ENCODE measurements at places on chromosomes 16 and 17.

- DNase-seq: no peak
Observed at GRCh38 chr17:75308732-75309629, 19.7 kb upstream of the SLC25A19 start.

DNA sequence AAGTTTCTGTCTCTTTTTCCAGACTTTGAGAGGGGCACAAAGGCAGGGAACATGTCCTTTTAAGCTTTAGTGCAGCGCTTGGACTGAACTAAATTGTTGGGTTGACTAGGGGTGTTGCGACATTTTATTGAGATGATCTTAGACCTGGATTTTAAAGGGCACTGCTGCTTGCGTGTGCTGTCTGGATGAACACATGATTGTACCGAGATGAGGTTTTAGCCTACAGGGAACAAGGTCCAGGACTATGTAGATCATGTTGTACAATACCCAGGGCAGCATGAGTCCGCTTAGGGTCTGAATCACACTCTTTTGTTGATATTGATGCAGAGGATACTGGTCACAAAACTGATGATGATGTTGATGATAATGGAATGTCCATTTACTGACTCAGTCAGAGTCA is 5.2 kb upstream of the RGS9 start:
- no peak for DNase-seq

DNA sequence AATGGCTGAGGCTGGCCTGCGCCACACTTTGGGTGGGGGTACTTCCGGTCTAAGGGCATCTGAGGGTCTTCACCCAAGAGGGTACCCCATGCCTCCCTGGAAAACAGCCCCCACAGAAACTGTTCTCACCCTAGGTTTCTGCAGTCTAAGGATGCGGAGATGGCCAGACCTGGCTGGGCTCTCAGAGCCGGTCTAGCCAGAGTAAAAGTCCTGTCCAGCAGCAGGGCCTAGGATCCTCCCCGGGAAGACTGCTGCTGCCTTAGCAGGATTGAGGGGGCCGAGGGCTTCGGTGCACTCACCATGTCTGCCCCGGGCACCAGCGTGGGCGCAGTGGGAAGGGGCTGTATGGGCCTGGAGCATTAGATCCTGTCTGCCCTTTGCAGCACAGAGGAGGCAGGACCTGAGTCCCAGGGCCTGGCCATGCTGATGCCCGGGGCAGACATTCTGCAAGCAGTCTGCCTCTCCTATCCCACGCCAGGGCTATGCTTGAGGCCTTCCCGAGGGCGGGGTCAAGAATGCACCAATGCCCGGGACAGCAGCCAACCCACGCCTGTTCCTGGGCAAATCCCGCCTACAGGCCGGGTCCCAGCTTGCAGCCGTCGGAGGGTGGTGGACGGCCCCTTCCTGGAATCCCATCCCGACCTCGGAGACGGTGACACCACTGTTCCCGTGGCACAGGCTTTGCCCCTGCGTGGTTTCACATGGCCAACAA is 54.7 kb downstream of the CBFA2T3 start:
- DNase-seq: peak; percentile 94

DNA sequence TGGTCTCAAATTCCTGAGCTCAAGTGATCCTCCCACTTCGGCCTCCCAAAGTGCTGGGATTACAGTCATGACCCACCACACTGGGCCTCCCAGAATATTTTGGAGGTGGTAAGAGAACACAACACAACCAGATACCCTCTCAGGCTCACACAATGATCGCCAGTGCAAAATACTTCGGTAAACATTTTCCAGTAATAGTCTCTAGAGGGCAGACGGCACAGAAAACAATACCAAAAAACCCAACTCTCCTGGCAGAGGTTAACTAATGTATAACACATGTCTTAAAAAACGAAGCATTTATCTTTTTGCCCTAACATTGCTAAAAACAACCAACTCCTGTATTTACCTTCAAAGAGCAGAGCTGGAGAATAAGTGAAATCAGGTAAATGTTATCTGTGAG is 10.5 kb downstream of the NUFIP2 start:
- DNase-seq: no peak

- no peak for DNase-seq
Observed at GRCh38 chr17:2058586-2059546, 4.0 kb downstream of the HIC1 start.

DNA sequence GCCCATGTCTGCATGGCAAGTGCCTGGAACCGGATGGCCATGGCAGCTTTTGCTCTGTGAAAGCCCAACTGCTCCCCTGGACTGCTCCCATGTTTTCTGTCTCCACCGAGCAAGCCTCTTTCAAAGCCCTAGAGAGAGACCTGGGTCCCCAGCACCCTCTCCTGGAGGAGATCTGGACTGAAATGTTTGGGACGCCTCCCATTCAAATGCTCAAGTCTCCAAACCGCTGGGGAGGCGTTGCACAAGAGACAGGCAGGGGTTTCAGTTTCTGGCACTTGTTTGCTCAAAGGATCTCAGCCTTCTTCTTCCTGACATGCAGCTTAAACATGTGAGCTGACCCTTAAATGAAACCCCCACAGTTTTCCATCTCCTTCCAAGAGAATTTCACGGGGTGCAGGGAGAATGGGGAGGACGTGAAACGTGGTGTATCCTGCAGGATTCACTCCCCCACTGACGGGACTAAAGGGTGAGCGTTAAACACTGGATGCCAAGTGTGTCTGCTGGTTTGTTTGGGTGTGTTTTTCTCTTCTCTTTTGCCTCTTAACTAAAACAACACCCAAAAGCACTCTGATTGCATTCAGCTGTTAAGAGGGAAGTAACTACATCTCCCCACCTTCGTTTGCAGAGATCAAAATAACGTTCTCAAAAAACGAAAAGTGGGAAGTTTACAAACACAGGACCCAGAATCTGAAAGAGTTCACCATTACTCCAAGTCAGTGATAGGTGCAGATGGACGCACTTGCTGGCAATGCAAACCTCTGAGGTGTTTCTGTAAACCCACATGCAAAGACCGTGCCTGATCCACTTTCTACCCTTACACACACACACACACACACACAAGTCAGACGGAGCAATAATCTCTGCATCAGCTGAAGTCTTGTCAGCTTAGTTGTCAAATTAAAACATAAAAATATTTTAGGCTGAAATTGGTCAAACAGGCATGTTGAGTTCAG is 256.9 kb downstream of the C16orf95 start:
- no peak for DNase-seq

DNA sequence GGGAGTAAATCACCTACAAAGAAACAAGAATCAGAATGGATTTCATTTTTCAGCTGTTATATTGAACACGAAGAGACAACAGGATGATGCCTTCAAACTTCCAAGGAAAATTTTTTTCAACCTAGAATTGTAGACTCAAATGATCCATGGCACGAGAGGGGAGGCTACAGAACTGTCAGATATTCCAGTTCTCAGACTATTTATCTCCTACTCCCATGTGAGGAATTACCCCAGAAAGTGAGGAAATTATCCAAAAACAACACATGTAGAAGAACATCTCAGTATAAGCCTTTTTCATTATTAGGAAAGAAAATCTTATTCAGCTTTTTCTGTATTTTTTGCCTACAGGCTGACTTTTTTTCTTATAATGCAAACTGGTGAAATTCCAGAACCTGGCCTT is 5.5 kb upstream of the ASGR2 start:
- no peak for DNase-seq

DNA sequence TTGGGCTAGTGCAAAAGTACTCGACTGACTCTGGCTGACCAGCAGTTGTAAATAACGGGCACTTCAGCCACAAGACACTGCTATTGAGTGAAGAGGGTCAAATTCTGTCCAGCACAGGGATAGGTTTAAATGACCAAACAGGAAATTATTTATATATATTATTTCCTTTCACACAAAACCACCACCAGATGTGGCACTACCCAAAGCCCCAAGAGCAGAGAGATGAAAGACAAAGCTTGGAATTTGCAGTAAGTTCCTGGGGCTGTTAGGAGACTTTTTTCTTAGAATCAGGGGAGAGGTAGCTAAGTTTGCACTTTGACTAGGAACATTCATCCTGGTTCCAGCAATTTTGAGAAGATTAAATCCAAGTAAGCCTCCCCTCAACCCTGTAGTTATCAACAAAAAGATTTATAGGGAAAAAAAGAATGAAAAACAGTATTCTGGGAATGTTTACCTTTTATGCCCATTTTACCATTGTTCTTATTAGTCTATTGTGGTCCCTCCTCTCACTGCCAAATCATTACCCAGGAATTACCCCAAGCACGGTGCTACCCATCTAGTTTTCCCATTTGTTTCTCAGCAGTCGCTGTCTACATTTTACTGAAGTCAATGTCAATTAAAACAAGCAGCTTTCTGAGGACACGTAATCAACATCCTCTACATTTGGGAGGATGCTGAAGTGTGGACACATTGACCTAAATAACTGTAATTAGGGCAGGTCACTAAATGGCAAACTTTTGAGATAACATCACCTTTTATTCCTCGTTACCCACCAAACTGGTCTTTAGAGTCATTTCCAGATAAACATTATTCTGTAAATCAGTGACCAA is 43.5 kb downstream of the GRB7 start:
- DNase-seq: no peak

DNA sequence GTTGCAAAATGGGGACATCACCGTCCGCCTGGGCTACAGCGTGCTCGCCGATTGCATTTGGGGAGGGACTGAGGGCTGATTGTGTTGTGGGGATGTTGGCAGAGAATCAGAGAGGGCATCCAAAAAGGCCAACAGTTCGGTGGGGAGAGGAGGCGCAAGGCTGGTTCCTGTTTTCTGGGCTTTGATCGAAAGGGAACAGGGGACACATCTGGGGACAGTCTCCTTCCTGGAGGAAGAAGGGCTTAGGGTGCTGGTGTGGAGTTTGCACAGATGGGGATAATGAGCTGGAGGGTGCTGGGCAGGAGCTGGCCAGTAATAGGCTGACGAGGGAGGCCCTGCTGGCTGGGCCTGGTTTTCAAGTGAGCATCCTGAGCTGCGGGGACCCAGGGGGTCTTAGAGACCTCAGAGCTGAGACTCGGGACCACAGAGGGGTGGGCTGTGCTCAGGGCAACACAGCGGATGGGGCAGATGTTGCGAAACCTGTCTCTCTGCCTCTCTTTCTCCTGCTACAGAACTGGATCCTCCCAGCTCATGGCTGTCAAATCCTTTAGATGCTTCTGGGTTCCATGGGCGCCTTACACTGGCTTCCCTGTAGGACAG is 288.7 kb downstream of the SEC14L1 start:
- DNase-seq: no peak

GRCh38 chr17:9402590-9403199 is 172.9 kb downstream of the STX8 start:
- no peak for DNase-seq

GRCh38 chr17:77890771-77891170 is 67.7 kb upstream of the TNRC6C start:
- no peak for DNase-seq

GRCh38 chr16:88983165-88983564 is 6.2 kb upstream of the CBFA2T3 start:
- DNase-seq: no peak

DNA sequence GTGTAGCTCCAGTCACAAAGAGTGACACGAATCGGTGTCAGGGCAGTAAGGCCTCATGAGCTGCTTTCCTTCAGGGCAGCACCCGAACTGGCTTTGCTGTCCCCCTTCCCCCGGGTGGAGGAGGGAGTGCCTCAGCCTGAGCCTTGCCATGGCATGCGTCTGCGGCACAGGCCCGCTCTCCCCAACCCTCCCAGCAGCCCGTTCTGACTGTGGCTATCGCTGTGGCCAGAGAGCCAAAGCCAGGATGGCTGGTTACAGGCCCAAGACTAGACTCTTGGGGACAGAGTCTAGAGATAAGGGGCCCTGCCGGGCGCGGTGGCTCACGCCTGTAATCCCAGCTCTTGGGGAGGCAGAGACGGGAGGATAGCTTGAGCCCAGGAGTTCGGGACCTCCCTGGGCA is 25.9 kb downstream of the CLUH start:
- DNase-seq: no peak

DNA sequence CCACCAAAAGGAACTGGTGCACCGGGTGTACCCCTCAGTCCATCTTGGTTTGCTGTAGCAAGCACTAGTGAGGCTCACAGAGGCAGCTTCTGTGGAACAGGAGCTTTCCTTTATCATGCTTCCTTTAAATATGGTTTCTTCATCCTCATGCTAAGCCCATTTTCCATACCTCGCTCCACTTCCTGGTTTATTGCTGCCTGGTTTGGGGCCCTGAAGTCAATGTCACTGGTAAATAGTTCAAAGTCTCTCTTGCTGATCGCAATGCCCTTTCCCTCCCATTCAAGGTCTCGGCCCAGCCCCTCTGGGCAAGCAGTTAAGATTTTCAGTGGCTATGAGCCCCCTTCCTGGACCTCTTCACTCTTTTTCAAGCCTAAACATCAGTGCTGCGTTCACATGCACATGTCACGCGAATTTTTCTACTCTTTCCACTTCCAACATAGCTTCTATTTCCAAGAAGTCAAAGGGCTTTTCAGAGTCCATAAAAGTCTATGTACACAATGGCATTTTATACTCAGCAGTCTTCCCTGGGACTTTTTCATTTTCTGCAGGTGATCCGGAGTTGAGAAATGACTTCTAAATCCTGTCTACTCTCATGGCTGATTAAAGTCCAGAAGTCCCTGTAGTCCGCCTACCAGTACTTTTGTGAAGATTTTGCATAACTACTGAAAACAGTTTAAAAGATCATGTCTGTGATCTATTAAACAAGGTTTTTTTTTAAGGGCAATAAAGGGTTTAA is 323.8 kb upstream of the ZFHX3 start:
- DNase-seq: no peak

- DNase-seq: peak; percentile 93
Observed at GRCh38 chr17:80029258-80029974, 6.3 kb downstream of the TBC1D16 start.

DNA sequence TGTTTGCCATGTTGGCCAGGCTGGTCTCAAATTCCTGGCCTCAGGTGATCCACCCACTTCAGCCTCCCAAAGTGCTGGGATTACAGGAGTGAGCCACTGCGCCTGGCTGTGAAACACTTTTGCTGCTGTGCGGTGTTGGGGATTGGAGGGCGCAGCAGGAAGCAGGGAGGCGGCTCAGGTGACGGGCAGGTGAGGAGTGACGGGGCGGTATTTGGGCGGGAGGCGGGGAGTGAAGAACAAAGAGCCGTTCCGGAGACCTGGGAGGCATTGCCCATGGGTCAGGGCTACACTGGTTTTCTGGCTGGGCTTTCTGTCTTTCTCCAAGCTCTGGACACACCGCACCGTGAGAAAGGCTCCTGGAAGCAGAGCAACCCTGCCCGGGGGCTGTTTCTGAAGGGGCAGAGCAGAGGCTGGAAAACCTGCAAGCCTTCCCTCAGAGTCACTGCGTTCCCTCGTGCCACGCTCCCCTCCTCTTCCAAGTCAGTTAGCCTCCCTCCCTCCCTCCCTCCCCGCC is 22.1 kb downstream of the CRISPLD2 start:
- DNase-seq: no peak

DNA sequence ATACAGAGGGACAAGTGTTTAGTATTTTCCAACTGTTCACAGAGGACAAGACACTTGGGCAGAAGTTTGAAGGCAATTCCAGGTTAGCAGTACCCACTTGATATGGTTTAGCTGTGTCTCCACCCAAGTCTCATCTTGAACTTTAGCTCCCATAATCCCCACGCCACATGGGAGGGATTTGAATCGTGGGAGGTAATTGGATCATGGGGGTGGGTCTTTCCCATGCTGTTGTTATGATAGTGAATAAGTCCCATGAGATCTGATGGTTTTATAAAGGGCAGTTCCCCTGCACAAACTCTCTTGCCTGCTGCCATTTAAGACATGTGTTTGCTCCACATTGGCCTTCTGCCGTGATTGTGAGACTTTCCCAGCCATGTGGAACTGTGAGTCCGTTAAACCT is 668.9 kb downstream of the MAF start:
- no peak for DNase-seq

- no peak for DNase-seq
Observed at GRCh38 chr17:38879878-38880665, 10.2 kb downstream of the LASP1 start.

GRCh38 chr16:275786-276232 is at the start of gene RGS11:
Gene RGS11, minus strand, starts transcription at chr16:275944. Its CDS starts 33 bp downstream, at chr16:275911.
- no peak for DNase-seq

GRCh38 chr17:56913353-56913866 is 439 bp downstream of the TRIM25 start:
- DNase-seq: peak; percentile 89

All from mesenteric fat pad (tissue), 1 donor.